Fibroblast of lung (primary cell): ENCODE measurements at places on chromosomes 11 and 22. TPM values are rescaled to one million over a fixed set of nuclear protein-coding genes. Genes with fewer than 3 reads are reported as not detected.

DNA sequence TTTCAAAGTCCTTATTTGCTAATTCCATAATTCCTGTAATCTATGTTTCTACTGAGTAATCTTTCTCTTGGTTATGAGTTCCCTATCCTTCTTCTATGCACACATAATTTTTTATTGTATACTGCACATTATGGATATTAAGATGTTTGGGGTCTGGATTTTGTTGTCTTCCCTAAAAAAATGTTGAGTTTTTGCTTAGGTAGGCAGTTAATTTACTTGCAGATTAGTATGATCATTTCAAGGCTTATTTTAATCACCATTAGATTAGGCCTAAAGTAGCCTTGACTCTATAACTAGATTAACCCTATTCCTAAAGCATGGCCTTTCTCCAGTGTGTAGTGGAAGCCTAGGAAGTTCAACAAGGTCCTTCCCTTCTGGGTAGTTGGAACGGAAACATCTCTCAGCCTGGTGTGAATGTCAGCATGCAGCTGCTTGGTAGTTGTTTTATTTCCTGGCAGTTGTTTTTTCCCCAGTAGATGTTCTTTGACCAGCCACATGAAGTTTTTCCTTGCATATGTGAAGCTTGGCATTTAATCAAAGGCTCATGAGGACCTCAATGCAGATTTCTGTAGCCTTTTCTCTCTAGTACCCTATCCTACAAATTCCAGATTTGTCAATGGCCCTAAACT lies 419.3 kb upstream of the NARS2 start:
- peak; percentile 35 for DNase-seq
- H3K36me3 ChIP-seq: no peaks in the 10 kb centered on the region
- no peak overlapping the region for H3K27ac ChIP-seq
- H3K4me1 ChIP-seq: no peaks in the 10 kb centered on the region
- H3K27me3 ChIP-seq: no peaks in the 10 kb centered on the region

DNA sequence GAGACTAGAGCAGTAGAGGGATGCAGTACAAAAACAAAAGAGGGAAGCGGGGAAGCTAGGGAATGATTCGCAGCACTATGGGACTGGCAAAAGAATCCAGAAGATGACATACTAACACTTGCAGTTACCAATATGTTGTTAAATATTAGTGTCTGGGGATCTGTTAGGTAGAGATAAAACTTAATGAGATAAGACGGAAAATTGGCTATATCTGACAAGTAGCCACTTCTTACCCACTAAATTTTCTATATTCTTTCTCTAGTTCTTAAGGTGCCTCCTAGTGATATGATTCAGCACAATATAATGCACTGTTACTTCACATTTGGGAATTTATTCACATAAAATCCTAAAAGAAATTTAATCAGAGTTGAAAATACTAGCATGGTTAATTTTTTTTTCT lies 30.8 kb downstream of the CCDC90B start:
- H3K4me3 ChIP-seq: no peak overlapping the region
- H3K27me3 ChIP-seq: no peaks in the 10 kb centered on the region
- H3K4me1 ChIP-seq: peaks cover 6% of the 10 kb centered on the region
- H3K36me3 ChIP-seq: peaks cover 3% of the 10 kb centered on the region
- DNase-seq: no peak
- H3K27ac ChIP-seq: no peak overlapping the region

DNA sequence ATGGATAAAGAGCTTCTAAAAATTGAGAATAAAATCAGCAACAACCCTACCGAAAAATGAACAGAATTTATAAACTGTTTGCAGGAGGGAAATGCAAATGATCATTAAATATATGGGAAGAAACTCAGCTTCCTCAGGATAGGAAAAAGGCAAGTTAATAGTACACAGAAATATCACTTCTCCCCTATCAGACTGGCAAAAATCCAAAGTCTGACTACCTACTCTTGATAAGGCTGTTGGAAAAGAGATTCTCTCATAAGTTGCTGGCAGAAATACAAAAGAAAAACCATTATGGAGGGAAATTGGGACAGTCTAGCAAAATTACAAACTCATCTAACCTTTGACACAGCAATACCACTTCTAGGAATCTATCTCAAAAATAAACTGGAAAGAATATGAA lies 100.9 kb upstream of the LDLRAD3 start:
- DNase-seq: no peak
- no peaks in the 10 kb centered on the region for H3K36me3 ChIP-seq
- H3K4me3 ChIP-seq: no peak overlapping the region
- peaks cover 7% of the 10 kb centered on the region for H3K27me3 ChIP-seq
- H3K4me1 ChIP-seq: no peaks in the 10 kb centered on the region

GRCh38 chr11:124586238-124586860 lies 16.6 kb downstream of the OR8A1 start:
- H3K36me3 ChIP-seq: no peaks in the 10 kb centered on the region
- no peak overlapping the region for H3K4me3 ChIP-seq
- H3K27me3 ChIP-seq: no peaks in the 10 kb centered on the region
- no peaks in the 10 kb centered on the region for H3K4me1 ChIP-seq
- no peak overlapping the region for H3K27ac ChIP-seq

- peaks cover 7% of the 10 kb centered on the region for H3K4me1 ChIP-seq
- H3K4me3 ChIP-seq: no peak overlapping the region
- DNase-seq: peak; percentile 19
- H3K27me3 ChIP-seq: no peaks in the 10 kb centered on the region
- H3K27ac ChIP-seq: no peak overlapping the region
Observed at GRCh38 chr11:108985236-108985944, 320.5 kb downstream of the DDX10 start.

DNA sequence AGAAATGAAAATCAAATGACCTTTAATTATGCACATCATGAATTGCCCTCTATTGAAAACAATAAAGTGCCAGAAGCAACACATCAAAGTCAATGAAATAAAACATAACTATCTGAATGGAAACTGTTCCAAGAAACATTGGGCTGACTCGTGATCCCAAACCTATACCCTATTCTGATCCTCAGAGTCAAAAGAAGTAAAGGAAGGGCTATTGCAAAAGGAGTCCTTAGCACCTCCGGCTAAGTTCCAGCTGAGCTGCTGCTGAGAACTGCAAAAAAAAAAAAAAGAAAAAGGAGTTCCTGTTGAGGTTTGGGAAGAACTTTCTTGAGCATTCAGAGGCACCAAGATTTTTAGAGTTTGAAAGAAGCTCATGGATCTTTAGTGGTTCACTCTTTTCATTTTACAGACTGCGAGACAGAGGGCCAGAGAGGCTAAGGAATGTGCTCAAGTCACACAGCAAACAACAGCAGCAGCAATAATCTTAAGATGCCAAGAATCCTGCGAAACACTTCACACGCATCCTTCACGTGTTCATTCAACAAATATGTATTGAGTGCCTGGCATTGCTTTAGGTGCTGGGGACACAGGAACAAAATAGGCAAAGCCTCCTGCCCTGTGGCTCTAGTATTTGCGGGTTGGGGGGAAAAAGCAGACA lies 841 bp upstream of the TMPRSS13 start:
- no peak overlapping the region for H3K4me3 ChIP-seq
- H3K27me3 ChIP-seq: peaks cover 6% of the 10 kb centered on the region
- no peak overlapping the region for H3K27ac ChIP-seq
- H3K4me1 ChIP-seq: no peaks in the 10 kb centered on the region

- H3K4me1 ChIP-seq: peaks cover 21% of the 10 kb centered on the region
- peaks cover 10% of the 10 kb centered on the region for H3K36me3 ChIP-seq
- peak overlapping the region; percentile 70 for H3K27ac ChIP-seq
- no peak for DNase-seq
- peak overlapping the region; percentile 18 for H3K4me3 ChIP-seq
Observed at GRCh38 chr22:27859336-27859735, 57.8 kb upstream of the MN1 start.

DNA sequence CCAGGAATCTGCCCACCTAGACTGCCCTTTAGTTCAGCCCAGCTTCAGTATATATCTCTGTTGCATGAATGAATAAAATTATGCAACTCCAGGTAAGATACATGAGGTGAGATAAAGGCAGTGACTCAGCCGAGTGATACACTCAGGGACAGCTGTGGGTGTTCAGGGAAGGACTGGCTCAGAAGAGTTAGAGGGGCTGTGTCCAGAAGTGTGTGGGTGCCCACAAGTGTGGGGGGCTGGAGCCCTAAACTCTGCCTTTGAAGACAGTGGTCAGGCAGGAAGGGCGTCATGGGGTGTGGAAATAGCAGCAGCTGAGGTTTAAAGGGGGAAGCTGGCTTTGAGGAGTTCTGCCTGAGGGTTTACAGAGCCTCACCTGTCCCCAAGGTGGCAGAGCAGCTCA lies 8.3 kb downstream of the FTH1 start:
- H3K4me3 ChIP-seq: no peak overlapping the region
- DNase-seq: no peak
- H3K27me3 ChIP-seq: no peaks in the 10 kb centered on the region
- no peak overlapping the region for H3K27ac ChIP-seq
- peaks cover 5% of the 10 kb centered on the region for H3K36me3 ChIP-seq

- no peaks in the 10 kb centered on the region for H3K36me3 ChIP-seq
- H3K4me1 ChIP-seq: no peaks in the 10 kb centered on the region
- no peak overlapping the region for H3K27ac ChIP-seq
- H3K4me3 ChIP-seq: no peak overlapping the region
- no peak for DNase-seq
Observed at GRCh38 chr11:101224221-101224620, 94.6 kb upstream of the PGR start.

GRCh38 chr11:26187639-26188038 lies 144.3 kb upstream of the ANO3 start:
- no peaks in the 10 kb centered on the region for H3K27me3 ChIP-seq
- peaks cover 13% of the 10 kb centered on the region for H3K4me1 ChIP-seq
- peak overlapping the region; percentile 1 for H3K27ac ChIP-seq
- H3K36me3 ChIP-seq: no peaks in the 10 kb centered on the region
- no peak overlapping the region for H3K4me3 ChIP-seq

DNA sequence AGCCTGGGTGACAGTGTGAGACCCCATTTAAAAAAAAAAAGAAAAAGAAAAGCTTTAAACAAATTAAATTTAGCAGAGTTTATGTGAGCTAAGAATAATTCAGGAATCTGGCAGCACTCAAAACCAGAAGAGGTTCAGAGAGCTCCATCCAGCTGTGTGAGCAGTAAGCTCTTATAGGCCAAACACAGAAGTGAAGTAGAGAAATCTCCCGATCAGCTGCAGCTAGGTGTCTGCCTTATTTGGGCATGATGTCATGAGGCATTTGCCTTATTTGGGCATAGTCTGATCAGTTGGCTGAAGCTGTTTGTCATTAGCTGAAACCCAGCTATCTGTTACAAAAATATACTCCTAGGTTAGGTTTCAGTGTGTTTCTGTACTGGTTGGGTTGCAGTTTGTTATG lies 8.2 kb downstream of the MS4A15 start:
- H3K4me3 ChIP-seq: no peak overlapping the region
- DNase-seq: no peak
- H3K36me3 ChIP-seq: no peaks in the 10 kb centered on the region
- H3K27me3 ChIP-seq: peaks cover 3% of the 10 kb centered on the region

DNA sequence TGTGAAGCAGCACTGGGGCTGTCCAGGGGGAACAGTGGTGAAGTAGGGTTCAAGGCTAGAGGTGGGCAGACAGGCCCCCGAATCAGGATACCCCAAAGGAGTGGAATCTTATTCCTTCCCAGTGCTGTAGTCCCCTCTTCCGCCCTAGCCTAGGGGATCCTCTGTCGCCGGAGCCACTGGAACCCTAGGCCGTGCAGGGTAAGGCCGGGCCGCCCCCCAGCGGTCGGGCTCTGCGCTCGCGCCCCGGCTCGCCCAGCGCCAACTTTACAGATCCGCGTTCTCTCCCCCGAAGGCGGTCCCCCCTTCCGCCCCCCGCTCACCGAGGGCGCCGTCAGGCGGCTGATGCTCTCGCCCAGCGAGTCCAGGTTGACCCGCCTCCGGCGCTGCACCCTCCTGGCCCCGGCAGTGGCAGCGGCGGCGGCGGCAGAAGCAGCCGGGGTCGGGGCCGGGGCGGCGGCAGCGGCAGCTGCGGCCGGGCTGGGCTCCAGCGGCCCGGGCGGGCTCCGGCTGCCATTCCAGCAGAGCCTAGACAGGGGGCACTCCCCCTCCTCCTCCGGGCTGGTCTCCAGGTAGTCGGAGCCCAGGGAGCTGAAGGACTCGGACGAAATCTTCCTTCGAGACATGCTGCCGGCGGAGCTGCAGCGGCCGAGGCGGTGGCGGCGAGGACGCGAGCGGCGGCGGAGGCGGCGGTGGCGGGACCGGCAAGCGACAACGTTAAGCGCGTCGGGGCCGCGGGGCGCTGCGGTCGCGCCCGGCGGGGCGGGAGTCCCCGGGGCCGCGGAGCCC lies 650 bp downstream of the GUCY1A2 start:
- peak overlapping the region; percentile 54 for H3K4me3 ChIP-seq
- peaks cover 4% of the 10 kb centered on the region for H3K27me3 ChIP-seq
- peak; percentile 44 for DNase-seq
- H3K4me1 ChIP-seq: peaks cover 4% of the 10 kb centered on the region

GRCh38 chr11:65121447-65121864 lies 478 bp downstream of the FAU start:
- H3K36me3 ChIP-seq: peaks cover 16% of the 10 kb centered on the region
- H3K27ac ChIP-seq: peak overlapping the region; percentile 94
- H3K27me3 ChIP-seq: no peaks in the 10 kb centered on the region
- H3K4me3 ChIP-seq: peak overlapping the region; percentile 57

GRCh38 chr11:21411104-21411503 lies 741.7 kb downstream of the NELL1 start:
- no peak for DNase-seq
- no peaks in the 10 kb centered on the region for H3K36me3 ChIP-seq
- H3K4me3 ChIP-seq: no peak overlapping the region
- H3K4me1 ChIP-seq: no peaks in the 10 kb centered on the region

DNA sequence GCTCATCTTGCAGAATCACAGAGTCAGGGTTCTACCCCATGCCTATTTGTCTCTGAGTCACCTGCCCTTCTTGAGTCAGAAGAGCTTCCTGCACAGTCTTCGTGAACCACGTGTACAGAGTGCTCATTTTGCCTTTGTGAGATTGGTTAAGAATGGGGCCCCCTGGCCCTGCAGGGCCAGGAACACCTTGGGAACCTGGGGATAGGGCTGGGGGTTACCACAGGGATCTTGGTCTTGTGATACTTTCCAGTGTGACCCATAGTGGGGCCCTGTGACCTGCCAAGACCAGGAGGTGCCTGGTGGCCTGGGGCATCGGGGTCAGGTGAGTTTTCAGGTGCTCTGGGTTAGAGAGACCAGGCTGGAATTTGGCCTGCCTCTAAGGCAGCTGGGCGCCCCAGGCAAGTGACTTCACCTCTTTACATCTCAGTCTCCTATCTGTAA lies 9.4 kb downstream of the TMPRSS13 start:
- peaks cover 3% of the 10 kb centered on the region for H3K27me3 ChIP-seq
- H3K4me3 ChIP-seq: no peak overlapping the region
- H3K36me3 ChIP-seq: no peaks in the 10 kb centered on the region

GRCh38 chr11:128734103-128734831 lies 40.4 kb downstream of the FLI1 start:
- no peaks in the 10 kb centered on the region for H3K27me3 ChIP-seq
- DNase-seq: no peak
- H3K4me3 ChIP-seq: no peak overlapping the region
- H3K27ac ChIP-seq: no peak overlapping the region
- peaks cover 2% of the 10 kb centered on the region for H3K4me1 ChIP-seq

- H3K36me3 ChIP-seq: no peaks in the 10 kb centered on the region
- no peak for DNase-seq
- no peaks in the 10 kb centered on the region for H3K4me1 ChIP-seq
- no peaks in the 10 kb centered on the region for H3K27me3 ChIP-seq
- H3K4me3 ChIP-seq: no peak overlapping the region
Observed at GRCh38 chr11:114501901-114502300, 57.8 kb downstream of the NXPE1 start.

The ZNF143 gene
- 36.2 and 37.5 TPM in 2 replicates for total RNA-seq

The TIGD3 gene
- total RNA-seq: under 0.01 and 0.17 TPM in 2 replicates

The CST6 gene
- total RNA-seq: 1.8 and 11.1 TPM in 2 replicates

The UCP2 gene
- total RNA-seq: 0.77 and 4.8 TPM in 2 replicates
